ENCODE measurements at places on chromosomes 2 and 18.
A peak's percentile ranks its signal among the peaks of the same experiment; 100 is the strongest.

DNA sequence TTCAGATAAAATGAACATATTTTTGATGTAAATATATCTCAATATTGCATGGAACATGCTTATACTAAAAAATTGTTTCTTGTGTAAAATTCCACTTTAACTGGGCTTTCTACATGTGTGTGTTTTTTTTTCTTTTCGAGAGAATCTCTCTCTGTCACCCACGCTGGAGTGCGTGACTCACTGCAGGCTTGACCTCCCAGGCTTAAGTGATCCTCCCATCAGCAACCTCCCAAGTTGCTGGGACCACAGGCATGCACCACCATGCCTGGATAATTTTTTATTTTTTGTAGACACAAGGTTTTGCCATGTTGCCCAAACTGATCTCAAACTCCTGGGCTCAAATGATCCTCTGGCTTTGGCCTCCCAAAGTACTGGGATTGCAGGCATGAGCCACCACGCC, 254.6 kb downstream of the LOXHD1 start:
- no peak for DNase-seq

- no peak for DNase-seq
Observed at GRCh38 chr2:190023860-190024259, 38.7 kb downstream of the MSTN start.

GRCh38 chr18:22223254-22223964, 54.0 kb downstream of the GATA6 start:
- no peak for DNase-seq

GRCh38 chr2:241750076-241750840, 15.8 kb downstream of the D2HGDH start:
- DNase-seq = no peak

DNA sequence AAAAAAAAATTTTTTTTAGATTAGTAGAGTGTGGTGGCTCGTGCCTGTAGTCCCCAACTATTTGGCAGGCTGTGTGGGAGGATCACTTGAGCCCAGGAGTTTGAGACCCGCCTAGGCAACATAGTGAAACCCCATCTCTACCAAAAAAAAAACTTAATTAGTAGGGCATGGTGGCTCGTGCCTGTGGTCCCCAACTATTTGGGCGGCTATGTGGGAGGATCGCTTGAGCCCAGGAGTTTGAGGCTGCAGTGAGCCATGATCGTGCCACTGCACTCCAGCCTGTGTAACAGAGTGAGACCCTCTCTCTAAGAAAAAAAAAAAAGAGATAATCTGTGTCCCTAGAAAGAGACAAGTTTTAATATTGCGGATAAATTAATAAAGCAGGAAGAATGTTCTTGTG, 8.8 kb downstream of the GPR55 start:
- peak; percentile 44 for DNase-seq

DNA sequence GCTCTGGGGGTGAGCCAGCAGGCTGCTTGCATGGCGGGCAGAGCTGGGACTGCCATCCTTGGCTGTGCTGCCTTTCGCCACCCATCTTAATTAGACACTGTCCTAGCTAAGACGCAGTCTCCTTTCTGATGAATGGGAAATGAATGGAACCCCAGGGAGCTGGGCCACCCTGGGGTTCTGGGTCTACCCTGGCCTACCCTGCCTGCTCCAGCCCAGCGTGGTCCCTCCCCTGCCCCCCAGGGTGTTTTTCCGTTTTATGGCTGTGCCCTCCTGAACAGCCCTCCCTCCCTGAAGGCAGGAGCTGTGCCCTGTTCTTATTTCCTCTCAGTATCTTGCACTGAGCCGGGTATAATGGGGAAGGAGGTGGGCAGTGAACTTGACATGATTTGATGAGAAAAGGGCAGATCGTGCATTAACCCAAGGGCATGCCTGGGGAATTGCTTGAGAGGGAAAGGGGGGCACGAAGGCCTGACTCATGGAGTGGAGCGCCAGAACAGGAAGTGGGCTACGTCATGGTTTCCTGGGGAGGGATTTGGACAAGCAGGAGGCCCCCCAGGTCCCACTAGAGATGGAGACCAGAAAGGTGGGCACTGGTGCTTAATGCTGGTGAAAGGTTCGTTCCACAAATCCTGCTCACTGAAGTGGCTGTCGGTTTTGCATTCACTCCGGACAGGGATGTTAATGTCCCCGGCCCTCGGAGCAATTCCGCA, 165.0 kb downstream of the KLHL29 start:
- no peak for DNase-seq

- no peak for DNase-seq
Observed at GRCh38 chr2:5215989-5216607, 476.1 kb upstream of the SOX11 start.

GRCh38 chr18:5726011-5726410, 169.3 kb downstream of the TMEM200C start:
- no peak for DNase-seq

DNA sequence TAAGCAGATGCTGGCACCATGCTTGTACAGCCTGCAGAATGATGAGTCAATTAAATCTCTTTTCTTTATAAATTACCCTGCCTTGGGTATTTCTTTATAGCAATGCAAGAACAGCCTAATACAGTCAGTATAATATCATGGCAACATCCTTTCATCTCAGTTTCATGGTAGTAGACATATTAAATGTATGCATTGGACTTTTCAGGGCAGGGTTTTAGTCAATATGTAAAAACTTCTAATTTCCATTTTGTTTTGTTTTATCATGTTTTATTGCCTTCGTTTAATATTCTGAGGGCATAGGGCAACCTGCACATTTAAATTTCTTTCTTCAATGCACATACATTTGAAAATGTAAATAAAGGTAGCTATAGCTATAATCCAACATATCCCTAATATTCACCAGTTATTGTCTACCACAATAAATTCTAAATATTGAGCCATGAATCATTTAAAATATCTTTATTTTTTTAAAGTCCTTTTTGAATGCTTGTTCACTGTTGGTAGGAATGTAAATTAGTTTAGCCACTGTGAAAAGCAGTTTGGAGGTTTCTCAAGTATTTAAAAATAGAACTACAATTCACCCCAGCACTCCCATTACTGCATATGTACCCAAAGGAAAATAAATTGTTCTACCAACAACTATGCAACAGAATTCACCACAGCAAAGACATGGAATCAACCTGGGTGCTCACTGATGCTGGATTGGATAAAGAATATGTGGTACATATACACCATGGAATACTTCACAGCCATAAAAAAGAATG, 41.8 kb upstream of the GRB14 start:
- no peak for DNase-seq

DNA sequence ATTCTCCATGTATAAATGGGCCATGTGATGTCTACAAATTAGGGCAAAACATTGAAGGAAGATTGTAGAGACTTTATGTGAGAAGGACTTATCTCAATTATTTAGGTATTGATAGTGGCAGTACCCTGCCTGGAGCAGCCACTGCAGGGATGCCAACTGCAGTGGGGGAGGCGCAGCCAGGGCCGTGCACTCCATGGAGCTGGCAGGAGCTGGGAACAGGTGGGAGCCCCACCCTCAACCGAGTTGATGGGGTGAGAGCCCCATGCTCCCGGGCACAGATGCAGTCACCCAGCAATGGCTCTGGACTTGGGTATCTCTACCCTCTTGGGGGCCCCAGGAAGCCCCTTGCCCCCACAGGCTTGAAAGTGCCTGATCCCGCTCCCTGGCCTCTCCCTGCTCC, 564.3 kb downstream of the SLC4A3 start:
- DNase-seq = no peak

DNA sequence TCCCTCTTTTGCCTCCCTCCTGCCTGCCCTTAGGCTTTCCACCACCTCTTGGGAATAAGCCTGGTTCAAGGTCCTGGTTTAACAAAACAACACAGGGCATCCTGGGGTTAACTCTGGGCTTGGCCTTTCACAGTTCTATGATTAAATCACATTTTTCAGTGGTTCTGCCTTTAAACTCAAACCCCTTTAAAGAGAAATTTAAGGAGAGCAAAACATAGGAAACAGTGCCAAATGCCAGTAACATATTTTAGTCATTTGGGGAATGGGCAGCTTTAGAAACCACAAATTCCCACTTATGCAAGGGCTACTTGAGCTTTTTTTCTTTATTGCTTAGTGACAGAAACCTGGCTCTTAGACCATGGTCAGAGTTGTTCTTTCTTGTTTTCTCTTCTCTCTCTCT, 112.2 kb upstream of the FZD5 start:
- DNase-seq = no peak

DNA sequence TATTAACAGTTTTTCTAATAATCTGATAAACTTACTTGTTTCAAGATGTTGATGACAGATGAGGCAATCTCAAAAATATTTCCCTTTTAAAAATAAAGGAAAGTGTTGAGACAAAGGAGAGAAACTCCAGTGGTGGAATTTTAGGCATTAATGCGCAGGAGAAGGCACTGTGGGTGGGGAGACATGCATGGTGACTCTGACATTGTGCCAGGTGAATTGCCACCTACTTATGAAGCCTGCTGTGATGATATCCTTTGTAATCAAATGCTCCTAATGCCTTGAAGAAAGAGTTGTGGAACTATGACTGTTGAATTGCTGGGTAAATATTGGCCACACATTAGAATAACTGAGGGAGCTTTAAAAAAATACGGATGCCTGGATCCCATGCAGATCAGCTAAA, 101.4 kb downstream of the PLA2R1 start:
- no peak for DNase-seq

Data from activated CD8-positive, alpha-beta memory T cell treated with anti-CD3 and anti-CD28 coated beads, Interleukin-2, amount 10 ng/mL, durations not matched to agents 7 days and 5 days (primary cell).